ENCODE measurements at places on chromosomes 2 and 18.

DNA sequence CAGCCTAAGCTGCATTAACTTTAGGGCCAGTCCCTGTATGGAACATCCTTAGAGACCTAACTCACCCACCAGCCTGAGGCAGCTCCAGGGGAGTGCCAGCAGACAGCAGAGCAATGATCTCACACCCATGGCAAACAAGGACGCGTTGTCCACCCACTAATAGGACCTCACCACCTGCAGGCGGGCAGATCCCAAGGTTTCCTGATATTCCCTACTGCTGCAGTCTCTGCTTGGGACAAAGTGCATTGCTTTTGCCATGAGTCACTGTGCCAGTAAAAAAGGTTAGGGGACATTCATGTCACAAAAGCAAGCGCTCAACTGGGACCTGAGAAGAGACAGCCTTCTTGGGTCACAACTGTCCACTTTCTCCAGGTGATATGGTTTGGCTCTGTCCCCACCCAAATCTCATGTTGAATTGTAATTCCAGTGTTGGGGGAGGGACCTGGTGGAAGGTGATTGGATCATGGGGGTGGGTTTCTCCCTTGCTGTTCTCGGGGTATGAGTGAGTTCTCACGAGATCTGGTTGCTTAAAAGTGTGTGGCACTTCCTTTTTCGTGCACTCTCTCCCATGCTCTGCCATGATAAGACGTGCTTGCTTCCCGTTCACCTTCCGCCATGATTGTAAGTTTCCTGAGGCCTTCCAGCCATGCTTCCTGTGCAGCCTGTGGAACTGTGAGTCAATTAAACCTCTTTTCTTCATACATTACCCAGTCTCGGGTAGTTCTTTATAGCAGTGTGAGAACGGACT lies 160.2 kb downstream of the MIB1 start:
- no peak for DNase-seq

DNA sequence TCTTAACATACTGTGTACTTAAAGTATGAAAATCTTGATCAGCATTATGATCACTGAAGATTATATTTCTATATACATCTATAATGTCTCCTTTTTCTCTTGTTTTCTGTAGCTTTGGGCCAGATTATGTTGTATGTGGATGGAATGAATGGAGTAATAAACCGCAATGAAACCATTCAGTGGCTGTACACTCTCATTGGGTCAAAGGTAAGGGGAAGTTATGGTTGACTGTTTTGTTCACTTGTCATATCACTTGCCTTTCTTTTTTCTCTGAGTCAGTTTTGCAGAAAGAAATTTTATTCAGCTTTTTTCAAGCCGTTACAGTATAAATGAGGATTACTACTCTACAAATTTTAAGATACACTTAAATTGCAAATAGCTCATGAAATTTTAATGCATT lies 252.5 kb downstream of the TPGS2 start:
- DNase-seq: no peak

DNA sequence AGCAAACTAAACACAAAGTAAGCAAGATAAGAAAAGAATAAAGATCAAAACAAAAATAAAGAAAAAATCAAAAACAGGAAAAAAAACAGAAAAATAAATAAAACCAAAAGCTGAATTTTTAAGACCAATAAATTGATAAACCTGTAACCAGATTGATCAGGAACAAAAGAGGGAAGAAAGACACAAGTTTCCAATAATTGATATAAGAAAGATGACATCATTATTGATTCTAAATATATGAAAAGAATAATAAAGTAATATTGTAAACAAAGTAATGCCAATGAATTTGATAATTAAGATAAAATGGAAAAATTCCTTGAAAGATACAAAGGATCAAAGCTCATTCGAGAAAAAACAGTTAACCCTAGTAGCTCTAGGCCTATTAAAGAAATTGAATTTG lies 394.6 kb upstream of the LRATD1 start:
- DNase-seq: no peak

DNA sequence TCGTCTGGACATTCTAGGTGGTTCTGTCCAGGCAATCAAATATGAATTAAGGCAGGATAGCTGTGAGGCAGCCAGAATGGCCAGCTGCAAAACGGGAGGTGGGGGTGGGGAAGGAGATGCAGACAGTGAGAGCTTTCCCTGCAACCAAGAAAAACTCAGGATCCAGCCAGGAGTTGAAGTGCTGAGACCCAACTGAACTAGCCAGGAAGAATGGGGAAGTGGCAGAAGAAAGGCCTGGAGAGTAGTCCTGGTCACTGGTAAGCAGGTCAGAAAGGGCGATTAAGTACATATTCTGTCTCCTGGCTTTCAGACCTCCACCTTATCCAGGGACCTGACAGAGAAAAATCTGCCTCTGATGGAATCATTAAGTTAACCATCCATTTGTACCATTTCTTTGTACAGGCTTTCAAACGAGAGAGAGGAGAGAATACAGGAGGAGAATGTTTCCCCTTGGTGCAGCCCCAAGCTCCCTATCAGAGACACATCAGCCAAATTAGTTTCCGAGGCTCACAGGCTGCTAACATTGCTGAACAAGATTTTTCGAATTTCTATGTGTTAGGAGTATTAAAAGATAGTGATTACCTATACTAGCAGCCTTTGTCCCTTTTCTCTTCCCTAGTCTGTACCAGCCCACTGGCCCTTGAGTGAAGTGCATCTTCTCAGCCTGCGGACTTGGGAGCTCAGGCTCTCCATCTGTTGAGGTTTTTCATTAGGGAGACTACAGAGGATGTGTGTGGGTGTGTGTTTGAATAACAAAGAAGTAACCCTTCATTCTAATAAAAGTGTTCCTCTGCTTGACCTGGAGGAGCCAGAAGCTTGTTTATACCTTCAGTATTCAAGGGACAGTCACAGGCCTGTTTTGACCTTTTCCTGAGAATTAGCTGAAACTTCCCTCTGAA lies 12.5 kb upstream of the HOXD1 start:
- DNase-seq: no peak

GRCh38 chr18:22556222-22557167 lies 138.8 kb upstream of the CTAGE1 start:
- DNase-seq: no peak

Measured in PC-9 (cell line).